ENCODE measurements at places on chromosomes 11 and 22.

DNA sequence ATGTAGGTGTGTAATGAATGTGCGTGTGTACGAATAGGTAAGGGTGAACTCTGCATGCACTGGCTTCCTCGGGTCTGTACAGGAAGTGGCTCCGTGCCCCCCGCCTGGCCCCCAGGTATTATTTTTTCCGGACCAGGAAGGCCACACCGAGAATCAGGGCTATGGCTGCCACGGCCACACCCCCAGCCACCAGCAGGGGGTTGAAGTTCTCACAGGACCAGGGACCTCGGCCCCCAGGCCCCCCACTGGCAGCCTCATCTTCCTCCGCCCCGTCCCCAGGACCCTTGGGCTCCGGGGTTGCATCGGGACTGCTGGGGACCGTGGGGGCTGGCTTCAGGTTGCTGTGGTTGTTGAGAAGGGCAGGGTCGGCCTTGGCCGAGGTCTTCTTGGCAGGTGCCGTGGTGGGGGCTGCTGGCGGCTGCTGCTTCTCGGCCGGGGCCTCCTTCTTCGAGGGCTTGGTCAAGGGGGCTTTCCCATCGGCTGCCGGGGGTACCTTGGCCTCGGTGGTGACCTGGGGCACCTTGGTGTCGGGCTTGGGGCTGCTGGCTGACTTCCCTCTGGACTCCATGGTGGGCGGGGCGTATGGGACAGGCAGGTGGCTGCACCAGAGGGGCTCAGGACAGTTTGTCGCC, 1.8 kb downstream of the CEND1 start:
- no peak for DNase-seq

GRCh38 chr22:37801946-37802309, 5.8 kb upstream of the GCAT start:
- DNase-seq: no peak

DNA sequence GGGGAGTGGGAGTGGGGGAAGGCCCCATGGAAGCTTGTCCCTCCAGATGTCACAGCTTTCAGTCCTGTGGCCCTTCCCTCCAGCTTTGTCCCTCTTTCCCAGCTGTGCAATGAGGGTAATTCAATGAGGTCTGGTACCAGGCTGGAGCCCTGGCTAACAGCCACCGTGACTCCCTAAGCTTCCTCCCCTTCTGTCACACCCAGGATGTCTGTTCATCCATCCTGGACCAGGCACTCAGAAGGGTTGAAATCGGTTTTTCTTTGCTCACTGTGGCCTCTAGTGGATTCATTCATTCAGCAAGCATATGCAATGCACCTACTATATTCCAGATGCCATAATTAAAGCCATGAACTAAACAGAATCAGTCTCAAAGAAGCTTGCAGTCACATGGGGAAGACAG, 38.7 kb downstream of the SYT13 start:
- no peak for DNase-seq

DNA sequence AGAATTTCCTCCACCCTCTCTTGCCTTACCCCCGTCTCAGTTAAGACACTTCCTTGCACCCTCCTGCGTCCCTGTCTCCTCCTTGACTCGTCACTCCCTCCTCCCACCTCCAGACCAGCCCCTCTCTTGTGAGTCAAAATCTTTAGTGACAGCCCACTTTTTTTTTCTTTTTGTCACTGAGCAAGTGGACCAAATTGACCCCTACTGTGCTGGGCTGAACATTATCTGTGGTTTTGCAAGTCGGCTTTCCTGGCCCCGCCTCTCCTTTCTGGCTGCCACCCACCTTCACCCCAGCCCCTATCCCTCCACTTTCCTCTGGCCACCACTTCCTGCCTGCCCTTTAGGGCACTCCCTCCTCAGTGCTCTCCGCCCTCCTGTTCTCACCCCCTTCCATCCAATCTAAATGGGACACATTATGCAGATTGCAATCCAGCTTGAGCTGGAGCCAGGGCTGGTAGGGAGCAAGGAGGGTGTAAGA, at the start of gene APLNR:
Gene APLNR, minus strand, starts transcription at position 47 of the 478 bp plus-strand sequence. CDS start 246 bp downstream, outside the sequence.
- no peak for DNase-seq

- no peak for DNase-seq
Measured at GRCh38 chr11:103944251-103944940, 92.0 kb upstream of the DDI1 start.

DNA sequence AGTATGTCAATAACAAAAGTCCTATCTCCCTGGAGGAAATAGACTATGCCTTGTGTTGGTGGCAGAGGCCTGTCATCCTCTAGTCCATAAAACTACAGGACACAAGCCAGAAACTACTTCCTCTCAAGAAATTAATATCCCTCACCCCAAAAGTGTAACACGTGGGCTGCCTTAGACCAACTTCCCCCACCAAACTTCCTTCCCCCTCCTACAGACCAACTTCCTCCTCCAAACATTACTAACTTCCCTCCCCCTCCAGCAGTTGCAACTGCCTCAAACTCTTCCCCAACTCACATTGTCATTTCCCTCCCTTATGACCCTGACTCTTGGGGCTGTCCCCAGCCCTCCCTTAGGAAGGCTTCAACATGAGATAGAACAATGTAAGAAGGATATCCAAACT, 6.3 kb downstream of the OR52K2 start:
- DNase-seq: no peak

DNA sequence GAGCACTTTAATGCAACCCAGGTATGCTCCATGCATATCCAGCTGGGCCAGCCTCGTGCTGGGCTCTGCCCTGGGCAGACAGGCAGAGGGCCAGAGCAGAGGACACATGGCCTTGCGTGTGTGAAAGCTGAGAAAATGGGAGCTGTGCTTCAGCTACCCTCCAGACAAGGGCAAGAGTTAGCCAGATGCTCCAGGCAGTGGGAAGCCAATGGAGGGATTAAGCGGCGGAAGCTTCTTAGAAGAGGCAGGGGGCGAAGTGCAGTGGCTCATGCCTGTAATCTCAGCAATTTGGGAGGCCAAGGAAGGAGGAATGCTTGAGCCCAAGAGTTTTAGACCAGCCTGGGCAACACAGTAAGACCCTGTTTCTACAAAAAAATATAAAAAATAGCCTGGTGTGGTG, 9.8 kb upstream of the ARHGEF17 start:
- DNase-seq: no peak

Data from CD4-positive, alpha-beta memory T cell (primary cell).